ENCODE measurements at places on chromosomes 6 and 20.

DNA sequence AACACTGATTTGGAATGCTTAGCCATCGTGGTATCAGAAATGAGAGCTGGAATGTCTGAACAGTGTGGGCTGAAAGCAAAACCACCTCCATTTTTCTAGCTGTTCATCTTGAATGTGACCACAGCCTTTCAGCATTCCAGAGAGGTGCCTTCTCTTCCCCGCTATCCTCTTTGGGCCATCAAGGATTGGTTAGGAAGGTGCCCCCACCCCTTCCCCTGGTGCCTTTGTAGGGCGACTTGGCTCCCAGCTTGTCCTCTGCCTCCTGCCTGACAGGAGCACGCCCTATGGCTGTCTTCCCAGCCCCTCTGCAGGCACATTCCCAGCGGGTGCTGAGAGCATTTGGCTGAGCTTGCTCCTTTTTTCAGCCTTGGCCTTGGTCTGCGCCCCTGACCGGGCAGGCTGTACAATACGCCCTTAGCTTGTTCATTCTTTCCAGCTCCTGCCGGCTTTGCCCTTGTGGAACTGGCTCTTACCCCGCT is 97.5 kb downstream of the ARMC2 start:
- DNase-seq: no peak

DNA sequence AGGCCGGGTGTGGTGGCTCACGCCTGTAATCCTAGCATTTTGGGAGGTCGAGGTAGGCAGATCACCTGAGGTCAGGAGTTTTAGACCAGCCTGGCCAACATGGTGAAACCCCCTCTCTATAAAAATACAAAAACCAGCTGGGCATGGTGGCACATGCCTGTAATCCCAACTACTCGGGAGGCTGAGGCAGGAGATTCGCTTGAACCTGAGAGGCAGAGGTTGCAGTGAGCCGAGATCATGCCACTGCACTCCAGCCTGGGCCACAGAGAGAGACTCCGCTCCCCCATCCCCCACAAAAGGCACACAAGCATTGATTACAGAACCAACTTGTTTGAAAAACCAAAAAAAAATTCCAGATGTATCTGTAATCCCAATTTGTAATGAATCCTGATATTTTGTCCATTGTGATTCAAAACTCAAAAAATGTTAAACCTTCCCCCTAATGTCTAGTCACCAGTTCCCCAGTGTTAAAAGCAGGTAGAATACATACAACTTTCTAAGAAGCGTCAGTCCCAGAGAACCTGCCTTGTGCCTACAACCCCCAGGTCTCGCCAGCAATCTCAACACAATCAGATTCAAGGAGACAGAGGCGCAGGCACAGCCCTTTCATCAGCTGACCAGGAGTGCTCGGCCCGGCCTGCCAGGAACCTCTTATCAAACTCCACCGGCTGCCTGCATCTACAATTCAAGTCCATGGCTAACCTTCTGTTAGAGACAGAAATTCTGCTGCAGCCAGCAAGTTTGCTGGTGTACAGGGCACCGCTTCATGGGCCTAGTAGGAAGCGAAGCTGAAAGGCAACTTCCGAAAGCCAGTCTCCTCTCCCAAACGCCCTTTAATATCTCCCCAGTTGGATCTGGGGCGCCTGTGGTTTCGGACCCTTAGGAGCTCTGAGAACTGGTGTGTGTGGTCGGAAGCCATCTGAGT is 2.1 kb downstream of the EZR start:
- no peak for DNase-seq

- peak; percentile 87 for DNase-seq
Measured at GRCh38 chr6:75204217-75204958, 1.5 kb downstream of the COL12A1 start.

DNA sequence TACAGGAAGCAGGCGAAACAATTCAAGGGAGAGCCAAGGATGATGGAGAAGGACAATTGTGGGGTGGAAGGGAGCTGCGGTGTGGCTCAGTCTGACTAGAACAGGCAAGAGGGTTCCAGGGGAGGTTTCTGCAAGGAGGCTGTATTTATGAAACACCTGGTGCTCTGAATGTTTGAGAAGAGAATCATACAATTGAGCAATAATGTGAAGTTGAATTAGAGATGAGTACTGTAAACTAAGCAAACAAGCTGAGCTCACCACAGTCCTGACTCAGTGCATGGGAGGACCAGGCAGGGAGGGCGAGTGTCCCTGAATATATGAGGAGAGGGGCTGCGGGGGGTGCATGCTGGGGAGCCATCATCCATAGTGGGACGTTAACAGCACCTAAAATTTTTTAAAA is 279.7 kb downstream of the KIF16B start:
- no peak for DNase-seq

DNA sequence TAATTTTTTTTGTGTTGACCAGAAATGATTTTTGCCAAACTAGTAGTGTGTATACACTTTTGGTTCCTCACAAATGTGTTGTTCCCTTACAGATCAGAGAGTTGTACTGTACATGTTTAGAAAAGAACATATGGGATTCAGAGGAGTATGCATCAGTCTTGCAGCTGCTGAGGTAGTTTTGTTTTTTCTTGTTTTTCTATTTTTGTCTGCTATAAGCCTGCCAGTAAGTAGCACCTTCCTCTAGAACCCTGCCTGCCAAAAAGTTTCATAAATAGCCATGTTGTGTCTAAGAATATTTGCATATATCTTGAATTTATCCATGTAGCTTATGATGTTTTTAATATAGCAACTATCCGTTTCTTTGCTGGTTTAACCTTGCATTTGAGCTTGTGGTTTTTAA is 46.4 kb downstream of the ORC3 start:
- no peak for DNase-seq

DNA sequence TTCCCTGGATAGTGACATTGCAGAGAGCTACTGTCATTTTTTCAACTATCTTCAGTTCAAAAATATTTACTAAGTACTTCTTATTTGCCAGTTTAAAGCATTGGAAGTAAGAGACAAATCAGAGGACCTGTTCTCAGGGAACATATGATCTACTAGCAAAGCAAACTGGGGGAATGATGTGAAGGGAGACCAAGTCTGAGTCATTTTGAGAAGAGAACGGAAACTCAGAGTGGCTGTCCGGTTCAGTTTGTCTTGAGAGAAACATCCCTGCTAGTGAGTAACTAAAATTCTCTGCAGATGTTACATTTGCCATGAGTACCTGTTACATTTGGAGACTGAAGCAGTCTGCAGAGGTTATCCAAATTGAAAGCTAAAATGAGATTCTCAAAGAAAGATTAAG is 118.3 kb downstream of the KCNQ5 start:
- no peak for DNase-seq

- no peak for DNase-seq
Measured at GRCh38 chr6:84521511-84521910, 242.9 kb downstream of the TBX18 start.

DNA sequence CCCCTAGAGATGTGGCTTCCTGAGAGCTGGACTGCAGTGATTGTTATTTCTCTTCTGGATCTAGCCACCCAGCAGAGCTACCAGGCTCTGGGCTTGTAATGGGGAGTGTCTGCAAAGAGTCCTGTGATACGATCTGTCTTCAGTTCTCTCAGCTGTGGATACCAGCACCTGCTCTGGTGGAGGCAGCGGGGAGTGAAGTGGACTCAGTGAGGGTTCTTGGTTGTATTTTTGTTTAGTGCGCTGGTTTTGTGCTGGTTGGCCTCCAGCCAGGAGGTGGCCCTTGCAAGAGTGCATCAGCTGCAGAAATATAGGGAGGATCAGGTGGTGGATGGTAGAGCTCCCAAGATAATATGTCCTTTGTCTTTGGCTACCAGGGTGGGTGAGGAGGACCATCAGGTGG is 33.7 kb downstream of the PAX1 start:
- DNase-seq: no peak

DNA sequence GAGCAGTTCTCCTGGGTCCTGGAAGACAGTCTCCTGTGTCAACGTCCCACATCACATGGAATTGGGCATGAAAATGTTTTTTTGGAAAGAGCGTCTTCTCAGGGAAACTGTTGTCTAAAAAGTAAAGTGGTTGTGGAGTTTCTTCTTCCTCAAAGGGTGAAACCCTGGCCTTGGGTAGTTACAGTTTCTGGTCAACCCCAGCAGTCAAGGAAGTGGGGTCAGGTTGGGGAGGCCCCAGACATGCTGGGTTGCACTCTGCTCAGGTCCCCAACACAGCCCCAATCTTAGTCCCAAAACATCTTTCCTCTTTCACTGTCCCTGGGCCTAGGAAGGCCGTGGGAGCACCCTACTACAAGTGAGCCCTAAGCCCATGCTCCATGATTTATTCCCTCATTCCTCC is 996 bp upstream of the NFKBIE start:
- no peak for DNase-seq

- no peak for DNase-seq
Measured at GRCh38 chr6:71649915-71650314, 236.4 kb upstream of the RIMS1 start.

GRCh38 chr20:56833427-56833826 is 204.3 kb downstream of the TFAP2C start:
- DNase-seq: no peak

DNA sequence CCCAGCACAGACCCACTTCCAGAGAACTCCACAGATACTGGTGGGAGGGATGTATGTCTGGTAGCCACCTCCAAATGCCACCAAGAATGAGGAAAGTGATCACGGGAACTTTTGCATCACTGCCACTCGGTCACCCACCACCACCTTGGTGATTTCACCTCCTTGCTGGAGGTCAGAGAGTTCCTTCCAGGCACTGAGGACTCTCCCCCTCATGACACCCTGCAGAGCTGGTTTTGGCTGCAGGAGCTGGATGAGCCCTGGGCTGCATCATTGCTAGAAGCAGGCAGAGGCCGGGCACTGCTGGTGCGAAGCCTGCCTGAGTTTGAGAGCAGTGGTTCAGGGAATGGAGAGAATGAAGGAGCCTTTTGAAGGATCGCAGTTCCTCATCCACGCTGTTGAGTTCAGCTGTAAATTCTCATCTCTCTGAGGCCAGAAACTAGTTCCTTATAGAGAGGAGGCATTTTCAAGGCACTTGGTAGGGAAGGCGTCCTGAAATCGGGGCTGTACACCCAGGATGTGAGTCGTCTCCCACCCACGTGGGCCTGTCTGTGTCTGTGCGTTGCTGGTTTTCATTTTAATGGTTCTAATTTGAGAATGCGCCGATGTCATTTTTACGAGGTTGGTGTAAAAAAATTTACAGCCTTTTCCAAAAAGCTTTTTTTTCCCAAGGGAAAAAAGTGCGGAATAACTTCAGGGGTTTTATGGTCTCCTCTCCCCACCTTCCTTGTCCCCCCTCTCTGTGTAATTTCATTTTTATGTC is 25.0 kb downstream of the FOXP4 start:
- DNase-seq: no peak

All from ACHN (cell line).